ENCODE measurements at places on chromosomes 6 and 20. TPM values are rescaled to one million over a fixed set of nuclear protein-coding genes. Genes with fewer than 3 reads are reported as not detected.
A peak's percentile ranks its signal among the peaks of the same experiment; 100 is the strongest.

- no peak for DNase-seq
- no peak overlapping the region for H3K4me3 ChIP-seq
- H3K36me3 ChIP-seq = no peaks in the 10 kb centered on the region
- no peaks in the 10 kb centered on the region for H3K27me3 ChIP-seq
These were observed 299.1 kb downstream of the FOXC1 start for GRCh38 chr6:1908784-1909183.

Gene RAET1L
- not detected for total RNA-seq

Gene BMP5
- total RNA-seq = not detected

Gene CPNE5
- 0.47 TPM for total RNA-seq

DNA sequence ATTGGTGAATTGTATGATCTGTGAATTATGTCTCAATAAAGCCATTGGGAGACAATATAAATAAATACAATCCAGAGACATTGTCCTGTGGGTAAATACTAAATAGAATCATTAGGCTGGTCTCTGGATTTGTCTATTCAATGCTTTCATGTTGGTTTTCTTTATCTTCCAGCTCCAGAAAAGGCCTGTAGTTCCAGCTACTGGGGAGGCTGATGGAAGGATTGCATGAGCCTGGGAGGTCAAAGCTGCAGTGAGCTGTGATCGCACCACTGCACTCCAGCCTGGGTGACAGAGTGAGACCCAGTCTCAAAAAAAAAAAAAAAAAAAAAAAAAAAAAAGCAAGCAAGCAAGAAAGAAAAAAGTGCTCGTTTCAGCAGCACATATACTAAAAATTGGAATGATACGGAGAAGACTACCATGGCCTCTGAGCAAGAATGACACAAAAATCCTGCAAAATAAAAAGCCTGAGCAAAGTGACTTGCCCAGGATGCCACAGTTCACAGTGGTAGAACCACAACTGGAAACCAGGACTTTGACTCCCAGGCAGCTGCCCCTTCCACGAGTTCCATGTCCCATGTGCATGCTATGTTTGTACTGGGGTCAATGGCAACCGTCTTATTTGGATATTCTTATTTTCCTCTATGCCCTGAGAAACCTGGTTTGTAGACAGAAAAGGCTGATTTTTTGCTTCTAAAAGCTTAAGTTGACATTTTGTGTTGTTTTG is 33.6 kb upstream of the GMPR start:
- H3K4me1 ChIP-seq = no peaks in the 10 kb centered on the region
- H3K36me3 ChIP-seq = no peaks in the 10 kb centered on the region
- no peak overlapping the region for H3K4me3 ChIP-seq

DNA sequence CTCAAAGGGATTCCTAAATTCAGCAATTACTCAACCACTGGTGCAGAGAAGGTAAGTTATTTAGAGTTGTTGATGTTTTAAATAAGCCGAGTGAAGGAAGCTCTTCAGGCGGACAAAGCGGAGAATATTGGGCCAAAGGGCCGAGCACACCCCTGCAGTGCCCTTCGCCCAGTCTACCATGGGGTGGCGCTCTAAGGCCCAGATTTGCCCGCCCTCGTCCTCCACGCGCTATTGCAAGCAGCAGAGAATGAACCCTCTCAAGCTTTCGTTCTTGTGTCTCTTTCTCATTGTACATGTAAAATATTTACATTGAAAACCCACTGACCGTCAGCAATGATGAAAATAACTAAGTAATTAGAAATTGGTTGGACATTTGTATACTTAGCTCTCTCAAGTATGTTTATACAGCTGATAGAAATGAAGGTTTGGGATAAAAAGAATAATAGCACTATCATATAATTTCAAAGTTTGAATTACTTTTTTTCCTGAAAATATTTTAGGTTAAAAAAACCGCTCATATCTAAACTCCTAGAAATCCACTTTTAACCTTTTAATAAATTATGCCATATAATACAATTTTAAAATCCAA is 195.0 kb upstream of the CEP162 start:
- no peaks in the 10 kb centered on the region for H3K4me1 ChIP-seq
- H3K27me3 ChIP-seq = peaks cover 9% of the 10 kb centered on the region
- no peak overlapping the region for H3K4me3 ChIP-seq

Gene RIPPLY2
- not detected for total RNA-seq

GRCh38 chr6:143270026-143270425 is 180.5 kb downstream of the ADAT2 start:
- H3K36me3 ChIP-seq = no peaks in the 10 kb centered on the region

DNA sequence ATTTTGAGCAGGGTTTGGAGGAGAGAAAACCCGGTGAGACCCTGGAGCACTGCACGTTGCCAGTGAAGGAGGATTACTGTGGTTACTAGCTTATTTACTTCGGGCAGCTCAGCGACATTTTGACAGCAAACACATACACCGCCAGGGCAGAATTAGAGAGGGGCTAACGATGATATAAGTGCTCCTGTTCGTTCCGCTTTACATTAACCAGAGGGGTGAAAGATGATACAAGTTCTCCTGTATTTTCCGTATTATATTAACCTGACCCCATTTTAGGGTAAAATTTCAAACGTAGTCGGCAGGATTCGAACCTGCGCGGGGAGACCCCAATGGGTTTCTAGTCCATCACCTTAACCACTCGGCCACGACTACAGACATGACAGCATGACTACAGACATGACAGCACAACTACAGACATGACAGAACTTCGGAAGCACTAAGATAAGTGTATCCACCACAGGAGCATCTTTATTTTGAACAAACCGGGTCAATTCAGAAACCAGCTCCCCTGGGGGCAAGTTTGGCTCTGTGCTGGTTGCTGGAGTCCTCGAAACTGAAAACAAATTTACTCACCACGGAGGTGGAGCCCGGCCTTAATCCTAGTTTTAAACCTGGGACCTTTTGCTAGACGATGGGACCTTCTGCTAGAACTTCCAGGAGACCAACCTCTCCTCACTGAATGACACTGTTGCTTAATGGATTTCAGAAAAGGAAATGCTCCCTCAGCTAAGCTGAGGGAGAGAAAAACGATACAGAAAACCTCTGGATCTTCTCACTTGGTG is 80.4 kb upstream of the ZNF184 start:
- DNase-seq = no peak
- H3K4me1 ChIP-seq = peaks cover 13% of the 10 kb centered on the region
- peak overlapping the region; percentile 42 for H3K4me3 ChIP-seq
- H3K36me3 ChIP-seq = peaks cover 2% of the 10 kb centered on the region
- no peak overlapping the region for H3K27ac ChIP-seq

Gene CEP162
- 11.5 TPM for total RNA-seq

Gene PKIB
- total RNA-seq = 1.2 TPM

GRCh38 chr6:29483186-29483585 is 4.6 kb downstream of the MAS1L start:
- peaks cover 16% of the 10 kb centered on the region for H3K27me3 ChIP-seq
- H3K4me3 ChIP-seq = no peak overlapping the region
- H3K36me3 ChIP-seq = no peaks in the 10 kb centered on the region
- H3K4me1 ChIP-seq = no peaks in the 10 kb centered on the region

GRCh38 chr6:150322466-150322871 is 46.3 kb upstream of the IYD start:
- DNase-seq = no peak
- H3K36me3 ChIP-seq = no peaks in the 10 kb centered on the region

Gene CAGE1
- 0.12 TPM for total RNA-seq

DNA sequence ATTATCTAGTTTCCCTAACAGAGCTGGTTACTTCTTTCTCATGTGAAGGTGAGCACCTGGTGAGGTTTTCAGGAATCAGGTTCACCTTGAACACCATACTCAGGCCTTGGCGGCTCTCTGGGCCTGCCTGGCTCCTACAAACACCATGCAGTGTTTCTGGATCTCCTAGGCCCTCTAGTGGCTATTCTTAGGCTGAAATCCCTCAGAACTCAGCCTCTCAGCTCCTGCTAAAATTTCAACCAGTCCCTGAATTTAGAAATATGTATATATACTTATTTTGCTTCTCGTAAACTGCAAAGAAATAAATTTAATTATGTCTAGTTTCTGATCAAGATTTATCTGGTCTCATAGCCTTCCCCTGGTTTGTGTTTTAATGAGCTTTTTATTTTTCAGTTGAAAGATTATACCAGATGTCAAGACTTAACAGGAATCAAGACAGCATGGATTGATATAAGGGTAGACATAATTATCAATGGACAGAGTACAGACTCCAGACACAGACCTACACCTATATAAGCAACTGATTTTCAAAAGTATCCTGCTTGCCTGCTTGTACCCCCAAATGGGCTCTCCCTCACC is 55.9 kb downstream of the ANKEF1 start:
- no peak overlapping the region for H3K27ac ChIP-seq
- peaks cover 2% of the 10 kb centered on the region for H3K27me3 ChIP-seq
- H3K4me1 ChIP-seq = no peaks in the 10 kb centered on the region
- no peaks in the 10 kb centered on the region for H3K36me3 ChIP-seq
- H3K4me3 ChIP-seq = no peak overlapping the region

- peaks cover 55% of the 10 kb centered on the region for H3K27me3 ChIP-seq
- DNase-seq = no peak
- H3K27ac ChIP-seq = peak overlapping the region; percentile 61
- peaks cover 41% of the 10 kb centered on the region for H3K4me1 ChIP-seq
- peak overlapping the region; percentile 33 for H3K4me3 ChIP-seq
These were observed 80.2 kb downstream of the EYA2 start for GRCh38 chr20:46974669-46975434.

GRCh38 chr6:33314943-33315792 is 1.3 kb upstream of the TAPBP start:
- DNase-seq = no peak
- no peaks in the 10 kb centered on the region for H3K27me3 ChIP-seq
- H3K4me1 ChIP-seq = peaks cover 70% of the 10 kb centered on the region

GRCh38 chr6:164051427-164051826 is 636.9 kb downstream of the QKI start:
- H3K4me3 ChIP-seq = no peak overlapping the region
- no peaks in the 10 kb centered on the region for H3K36me3 ChIP-seq
- H3K27me3 ChIP-seq = no peaks in the 10 kb centered on the region

Gene HTR1E
- not detected for total RNA-seq

DNA sequence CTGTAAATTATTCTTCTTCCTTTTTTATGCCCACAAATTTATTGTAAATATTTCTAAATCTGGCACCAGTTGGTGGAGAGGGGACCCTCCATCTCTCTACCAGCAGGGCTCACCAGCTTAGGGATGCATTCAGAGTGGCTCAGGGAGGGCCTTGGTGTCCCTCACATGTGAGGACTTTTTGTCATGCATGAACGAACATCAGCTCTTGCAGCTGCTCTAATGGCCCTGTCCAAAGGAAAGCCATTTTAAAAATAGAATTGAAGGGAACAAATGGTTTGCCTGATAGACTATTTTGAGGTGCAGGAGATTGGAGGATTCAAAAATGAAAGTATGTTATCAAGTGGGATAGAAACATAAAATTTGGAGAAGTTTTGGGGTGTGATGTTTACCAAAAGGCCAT is 37.5 kb upstream of the KLHL31 start:
- no peak overlapping the region for H3K4me3 ChIP-seq
- peaks cover 10% of the 10 kb centered on the region for H3K4me1 ChIP-seq
- H3K36me3 ChIP-seq = no peaks in the 10 kb centered on the region
- no peak for DNase-seq

GRCh38 chr6:134600671-134601070 is 282.8 kb upstream of the SGK1 start:
- no peak overlapping the region for H3K4me3 ChIP-seq
- DNase-seq = no peak
- H3K4me1 ChIP-seq = no peaks in the 10 kb centered on the region
- H3K36me3 ChIP-seq = peaks cover 3% of the 10 kb centered on the region
- no peaks in the 10 kb centered on the region for H3K27me3 ChIP-seq

GRCh38 chr6:168314948-168315347 is 4.6 kb downstream of the DACT2 start:
- no peak overlapping the region for H3K27ac ChIP-seq
- H3K4me3 ChIP-seq = no peak overlapping the region
- H3K27me3 ChIP-seq = peaks cover 22% of the 10 kb centered on the region
- H3K4me1 ChIP-seq = no peaks in the 10 kb centered on the region
- DNase-seq = no peak

Gene PDE7B
- total RNA-seq = 0.57 TPM

DNA sequence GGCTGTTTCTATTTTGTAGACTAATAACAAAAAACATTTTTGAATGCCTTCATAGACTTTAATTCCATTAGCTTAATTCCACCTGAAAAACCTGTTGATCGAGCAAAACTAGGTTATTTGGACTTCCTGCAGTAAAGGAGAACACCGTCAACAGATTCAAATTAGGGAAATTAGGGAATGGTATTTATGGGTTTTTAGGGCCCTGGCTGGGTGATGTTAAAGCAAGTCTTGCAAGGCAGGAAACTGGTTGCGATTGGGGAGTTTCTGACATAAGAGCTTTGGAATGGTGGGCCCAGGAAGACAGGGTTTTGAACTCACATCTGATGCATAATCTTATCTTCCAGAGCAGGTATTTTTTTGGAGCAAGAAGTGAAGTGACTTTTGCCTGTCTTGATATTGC is 40.1 kb upstream of the TFAP2C start:
- DNase-seq = no peak
- H3K4me1 ChIP-seq = no peaks in the 10 kb centered on the region
- peaks cover 2% of the 10 kb centered on the region for H3K27me3 ChIP-seq
- H3K36me3 ChIP-seq = no peaks in the 10 kb centered on the region

Gene SOX12
- 5.6 TPM for total RNA-seq

All from activated CD4-positive, alpha-beta T cell treated with anti-CD3 and anti-CD28 coated beads, Interleukin-2, amount 10 ng/mL, durations not matched to agents 7 days and 5 days (primary cell).